ENCODE measurements at places on chromosomes 11 and 22. TPM values are rescaled to one million over a fixed set of nuclear protein-coding genes. Genes with fewer than 3 reads are reported as not detected.

GRCh38 chr11:16099343-16099900 lies 256.9 kb downstream of the SOX6 start:
- DNase-seq = no peak

Gene MYBPC3
- polyA plus RNA-seq = 0.08 TPM

Gene ENTHD1
- not detected for polyA plus RNA-seq

Gene TMEM132A
- polyA plus RNA-seq = 49.2 TPM

DNA sequence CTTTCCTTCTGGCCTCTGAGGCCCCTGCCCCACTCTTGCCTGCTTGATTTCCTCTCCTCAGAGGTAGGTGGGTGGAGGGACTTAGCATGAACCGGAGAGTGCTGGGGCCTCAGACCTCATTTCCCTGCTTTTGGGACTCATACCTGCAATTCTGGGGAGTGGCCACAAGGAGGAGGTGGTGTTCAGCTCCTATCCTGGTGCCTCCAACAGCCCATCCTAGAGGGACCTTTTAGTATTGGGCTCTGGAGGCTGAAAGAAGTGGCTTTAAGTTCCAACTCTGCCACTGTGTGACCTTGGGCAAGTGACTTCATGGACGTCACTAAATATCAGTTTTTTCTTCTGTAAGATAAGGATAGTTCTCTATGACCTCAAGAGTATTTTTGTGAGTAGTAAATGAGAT lies 98.6 kb downstream of the KIAA1671 start:
- no peak for DNase-seq

GRCh38 chr11:62309991-62310390 lies 11.1 kb upstream of the SCGB1D4 start:
- DNase-seq = no peak

- DNase-seq = no peak
Observed at GRCh38 chr11:103480421-103480820, 371.2 kb downstream of the DYNC2H1 start.

DNA sequence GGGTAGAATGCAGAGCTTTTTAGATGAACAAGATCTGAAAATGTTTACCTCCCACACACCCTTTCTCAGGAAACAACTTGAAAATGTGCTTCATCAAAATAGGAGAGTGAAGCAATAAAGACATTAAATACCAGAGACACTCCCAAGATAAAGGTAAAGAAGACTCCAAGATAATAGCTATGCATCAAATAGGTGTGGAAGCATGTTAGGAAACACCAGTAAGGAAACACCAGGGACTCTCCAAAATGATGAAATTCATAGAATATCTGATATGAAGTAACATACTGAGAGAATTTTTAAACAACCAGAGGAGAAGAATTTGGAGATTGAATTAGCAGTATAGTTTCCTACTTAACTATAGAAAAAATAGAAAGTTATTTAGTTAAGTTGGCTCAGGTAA lies 57.0 kb downstream of the OR10A6 start:
- no peak for DNase-seq

Gene SLCO2B1
- 11.6 TPM for polyA plus RNA-seq

DNA sequence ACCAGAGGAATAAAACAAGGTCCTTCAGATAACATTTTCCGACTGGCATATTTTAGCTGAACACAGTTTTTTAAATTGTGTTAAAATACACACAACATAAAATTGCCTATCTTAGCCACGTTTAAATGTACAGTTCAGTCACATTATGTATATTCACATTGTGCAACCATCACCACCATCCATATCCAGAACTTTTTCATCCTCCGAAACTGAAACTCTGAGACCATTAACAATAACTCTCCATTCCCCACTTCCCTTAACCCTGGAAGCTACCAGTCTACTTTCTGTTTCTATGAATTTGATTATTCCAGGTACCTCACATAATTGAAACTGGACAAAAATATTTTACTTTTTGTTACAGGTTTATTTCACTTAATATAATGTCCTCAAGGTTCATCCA lies 213.3 kb downstream of the ETS1 start:
- no peak for DNase-seq

DNA sequence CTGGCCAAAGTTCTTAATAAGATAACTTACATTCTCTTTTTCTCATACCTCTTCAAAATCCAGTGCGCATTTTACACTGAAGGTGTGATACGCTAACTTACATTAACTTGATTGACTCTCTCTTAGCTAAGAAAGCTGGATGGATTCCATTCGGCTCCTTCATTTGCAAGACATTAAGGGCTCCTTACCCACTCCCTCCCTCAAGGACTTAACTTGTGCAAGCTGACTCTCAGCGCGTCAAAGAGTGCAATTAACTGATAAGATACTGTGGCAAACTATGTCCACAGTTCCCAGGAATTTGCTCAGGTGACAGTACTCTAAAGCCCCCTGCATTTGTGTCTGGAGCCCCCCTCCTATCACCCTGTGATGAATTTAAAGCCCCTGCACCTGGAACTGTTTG lies 6.4 kb upstream of the RFPL1 start:
- DNase-seq = no peak

DNA sequence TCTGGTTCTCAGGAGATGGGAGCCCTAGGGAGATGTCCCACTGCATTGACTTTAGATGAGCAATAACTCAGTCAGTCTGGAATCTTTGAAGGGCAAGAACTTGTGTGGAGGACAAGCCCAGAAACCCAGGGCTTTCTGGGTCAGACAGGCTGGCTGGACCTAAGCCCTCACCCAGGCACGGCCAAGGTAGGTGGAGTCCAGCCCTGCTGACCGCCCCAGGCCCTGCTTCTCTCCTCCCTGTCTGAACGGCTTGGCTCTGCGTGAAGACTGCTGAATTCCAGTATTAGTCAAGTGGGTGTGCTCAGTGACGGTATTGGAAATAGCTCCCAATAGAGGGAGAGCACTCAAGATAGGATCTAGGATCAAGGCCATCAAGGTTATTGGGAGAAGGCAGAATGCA lies 6.1 kb downstream of the CXCR5 start:
- no peak for DNase-seq

Gene SPECC1L
- 44.5 TPM for polyA plus RNA-seq

Gene TEX12
- polyA plus RNA-seq = 0.21 TPM

DNA sequence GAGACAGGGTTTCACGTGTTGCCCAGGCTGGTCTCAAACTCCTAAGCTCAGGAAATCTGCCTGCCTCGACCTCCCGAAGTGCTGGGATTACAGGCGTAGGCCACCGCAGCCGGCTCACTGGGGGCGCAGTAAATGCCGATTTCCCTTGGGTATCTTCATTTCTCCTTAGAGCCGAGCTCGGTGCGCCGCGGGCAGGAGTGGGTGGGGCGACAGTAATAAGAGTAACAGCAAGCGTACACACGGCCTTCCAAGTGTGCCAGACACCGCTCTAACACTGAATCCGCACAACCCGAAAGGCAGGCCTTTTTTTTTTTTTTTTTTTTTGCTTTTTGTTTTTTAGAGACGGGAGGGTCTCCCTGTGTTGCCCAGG lies 500 bp upstream of the ADSL start:
- DNase-seq = no peak

DNA sequence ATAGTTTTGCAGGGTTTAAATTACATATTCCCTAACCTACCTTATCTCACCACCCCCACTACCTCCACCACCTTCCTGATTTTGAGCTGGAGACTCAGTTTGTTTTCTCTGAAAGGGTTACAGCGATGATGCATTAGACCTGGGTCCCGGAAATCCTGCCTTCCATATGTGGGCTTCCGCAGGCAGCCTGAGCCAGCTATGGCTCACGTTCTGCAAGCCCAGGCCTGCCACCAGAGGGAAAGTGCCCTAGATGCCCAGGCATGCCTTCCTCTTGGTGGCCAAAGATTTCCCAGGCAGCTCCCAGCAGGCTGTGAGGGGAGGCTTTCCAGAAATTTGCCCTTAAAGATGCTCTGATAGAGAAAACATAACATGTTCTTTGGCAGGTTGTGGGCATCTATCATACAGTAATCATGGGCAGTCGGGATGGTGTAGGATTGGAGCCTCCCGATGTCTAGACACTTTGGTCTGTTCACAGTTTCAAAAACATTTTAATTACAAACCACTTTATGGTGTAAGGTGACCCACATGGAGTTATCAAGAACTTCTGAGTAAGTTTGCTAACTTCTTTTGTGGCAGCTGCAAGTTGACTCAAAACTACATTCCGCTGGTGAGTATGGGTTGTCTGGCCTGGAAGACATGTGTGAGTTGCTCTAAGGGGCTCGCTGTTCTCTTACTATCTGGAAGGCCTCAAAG lies 79.3 kb downstream of the MICAL2 start:
- no peak for DNase-seq

- DNase-seq = no peak
Observed at GRCh38 chr11:73530109-73530508, 67.8 kb downstream of the FAM168A start.

GRCh38 chr11:118605116-118605867 lies 2.1 kb upstream of the PHLDB1 start:
- peak; percentile 87 for DNase-seq

DNA sequence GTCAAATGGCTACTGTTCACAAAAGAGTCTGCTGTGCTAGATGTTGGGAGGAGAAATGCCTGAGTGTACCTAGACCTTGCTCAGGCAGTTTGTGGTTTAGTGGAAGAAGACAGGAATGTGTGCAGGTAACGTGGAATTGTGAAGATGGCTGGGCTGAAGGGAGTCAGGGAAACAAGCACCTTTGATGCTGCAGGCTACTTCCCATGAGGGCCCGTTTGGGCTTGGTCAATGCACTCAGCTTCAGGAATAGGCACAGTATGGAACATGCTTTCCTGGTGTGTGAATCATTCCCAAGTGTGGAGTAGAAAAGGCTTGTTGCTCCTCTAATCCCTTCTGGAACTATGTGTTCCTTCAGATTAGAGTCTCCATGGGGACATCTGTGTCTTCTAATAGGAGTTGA lies 318.3 kb upstream of the MTNR1B start:
- DNase-seq = no peak

GRCh38 chr11:35470616-35471015 lies 51.3 kb upstream of the SLC1A2 start:
- no peak for DNase-seq

DNA sequence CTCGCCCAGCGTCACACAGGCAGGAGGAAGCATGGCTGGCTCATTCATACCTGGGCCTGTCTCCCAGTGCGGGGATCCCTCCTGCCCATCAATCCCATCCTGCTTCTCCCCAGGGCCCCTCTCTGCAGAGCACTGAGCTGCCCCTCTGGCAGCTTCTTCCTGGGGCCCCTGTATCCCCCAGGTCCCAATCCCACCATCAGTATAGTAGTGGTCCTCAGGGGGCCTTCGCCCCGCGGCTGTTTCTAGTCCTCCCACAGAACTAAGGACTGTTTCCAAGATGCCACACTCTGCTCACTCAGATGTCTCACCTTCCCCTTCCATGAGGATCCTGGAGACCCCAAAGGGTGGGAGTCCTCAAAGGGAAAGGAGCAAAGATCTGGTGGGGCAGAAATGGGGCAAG lies 97.6 kb downstream of the PDE2A start:
- no peak for DNase-seq

- no peak for DNase-seq
Observed at GRCh38 chr11:35089666-35090065, 49.3 kb upstream of the CD44 start.

Gene CASP5
- polyA plus RNA-seq = not detected

DNA sequence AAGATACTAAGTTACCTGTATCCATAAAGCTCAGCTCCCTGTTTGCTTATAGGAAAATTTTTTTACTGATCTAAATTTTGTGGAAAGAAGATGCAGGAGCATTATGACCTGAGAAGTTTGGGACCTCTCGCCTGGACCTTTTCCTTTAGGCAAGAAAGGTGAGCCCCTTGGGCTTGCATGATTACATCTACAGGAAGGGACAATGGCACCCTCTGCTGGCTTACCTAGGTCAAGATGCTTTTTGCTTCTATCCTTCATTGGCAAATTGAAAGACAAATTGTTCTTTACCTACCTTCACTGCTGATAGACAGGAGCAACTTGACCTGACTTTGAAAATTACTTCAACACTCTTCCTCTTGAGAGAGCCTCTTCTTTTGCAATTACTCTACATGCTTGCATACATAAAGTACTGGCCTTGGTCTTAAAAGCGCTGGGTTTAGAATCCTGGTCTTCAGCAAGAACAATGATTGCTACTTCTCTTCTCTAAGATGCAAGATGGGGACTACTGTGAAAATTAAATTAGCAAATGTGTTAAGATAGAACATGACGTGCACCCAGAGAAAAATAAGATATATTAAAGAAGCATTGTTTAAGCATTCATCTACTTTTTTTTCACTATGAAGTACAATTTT lies 147.2 kb downstream of the TRPC6 start:
- DNase-seq = no peak

DNA sequence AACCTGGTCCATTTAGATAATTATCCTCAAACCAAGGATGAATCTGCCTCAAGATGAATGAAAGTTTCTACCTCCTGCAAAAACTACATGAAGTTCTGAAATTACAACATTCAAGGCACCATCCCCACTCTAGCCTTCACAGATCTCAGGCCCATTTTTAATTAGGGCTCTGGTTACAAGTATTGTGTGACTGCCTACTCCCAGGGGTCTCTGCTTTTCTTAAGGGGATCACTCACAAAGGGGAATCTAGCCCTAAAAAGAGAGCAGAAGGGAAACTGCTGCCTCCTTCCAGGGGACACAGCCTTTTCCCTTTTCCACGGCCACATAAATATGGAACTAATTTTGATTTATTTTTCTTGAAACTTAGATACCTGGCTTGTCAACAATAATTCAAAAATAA lies 17.4 kb upstream of the TMEM135 start:
- DNase-seq = no peak

Gene RFPL3
- 0.18 TPM for polyA plus RNA-seq
